ENCODE measurements at places on chromosomes 4 and X.

DNA sequence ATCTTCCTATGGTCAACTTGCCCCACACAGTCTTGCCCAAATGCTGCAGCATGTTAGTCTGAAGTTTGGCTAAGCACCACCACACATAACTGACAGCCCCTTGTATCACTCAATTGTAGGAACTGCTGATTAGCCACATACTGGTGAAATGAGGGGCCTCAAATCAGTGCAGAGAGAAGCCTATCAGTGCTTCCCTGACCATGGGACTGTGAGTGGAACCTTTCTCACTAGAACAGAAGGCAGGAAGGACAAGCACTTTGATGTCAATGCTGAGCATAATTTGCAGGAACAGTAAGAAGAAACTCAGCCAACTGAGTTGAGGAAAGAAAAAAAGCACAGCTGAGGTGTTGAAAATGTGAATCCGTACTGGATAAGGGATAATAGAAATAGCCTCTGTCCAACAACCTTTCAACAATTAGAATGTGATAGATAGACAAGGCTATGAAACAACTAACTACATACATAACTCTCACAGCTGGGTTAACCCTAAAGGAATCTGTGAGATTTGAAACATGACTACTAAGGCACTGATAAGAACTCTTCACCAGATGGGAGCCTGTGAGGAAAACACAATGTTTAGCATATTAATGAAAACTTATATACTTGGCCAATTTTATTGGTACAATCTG, 136.6 kb upstream of the SH3RF1 start:
- no peak for DNase-seq

GRCh38 chr4:69831270-69831627, 28.7 kb downstream of the SULT1E1 start:
- DNase-seq = no peak

- no peak for DNase-seq
Measured at GRCh38 chr4:19721587-19721986, 530.1 kb upstream of the SLIT2 start.

GRCh38 chr4:123235431-123235830, 161.2 kb upstream of the SPRY1 start:
- DNase-seq = no peak

- no peak for DNase-seq
Measured at GRCh38 chr4:112418092-112418491, 97.9 kb downstream of the NEUROG2 start.

All from suppressor macrophage (primary cell).